ENCODE measurements at places on chromosomes 1 and 21. TPM values are rescaled to one million over a fixed set of nuclear protein-coding genes. Genes with fewer than 3 reads are reported as not detected.

DNA sequence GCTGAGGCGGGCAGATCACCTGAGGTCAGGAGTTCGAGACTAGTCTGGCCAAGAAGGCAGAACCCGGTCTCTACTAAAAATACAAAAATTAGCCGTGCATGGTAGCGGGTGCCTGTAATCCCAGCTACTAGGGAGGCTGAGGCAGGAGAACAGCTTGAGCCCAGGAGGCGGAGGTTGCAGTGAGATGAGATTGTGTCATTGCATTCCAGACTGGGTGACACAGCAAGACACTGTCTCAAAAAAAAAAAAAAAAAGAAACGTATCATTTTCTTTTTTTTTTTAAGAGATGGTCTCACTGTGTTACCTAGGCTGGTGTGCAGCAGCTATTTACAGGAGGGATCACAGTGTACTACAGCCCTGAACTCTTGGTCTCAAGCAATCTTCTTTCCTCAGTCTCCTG, 47.3 kb downstream of the ITGB3BP start:
- H3K36me3 ChIP-seq: peaks cover 27% of the 10 kb centered on the region
- no peaks in the 10 kb centered on the region for H3K4me1 ChIP-seq
- no peak for DNase-seq
- no peak overlapping the region for H3K27ac ChIP-seq

DNA sequence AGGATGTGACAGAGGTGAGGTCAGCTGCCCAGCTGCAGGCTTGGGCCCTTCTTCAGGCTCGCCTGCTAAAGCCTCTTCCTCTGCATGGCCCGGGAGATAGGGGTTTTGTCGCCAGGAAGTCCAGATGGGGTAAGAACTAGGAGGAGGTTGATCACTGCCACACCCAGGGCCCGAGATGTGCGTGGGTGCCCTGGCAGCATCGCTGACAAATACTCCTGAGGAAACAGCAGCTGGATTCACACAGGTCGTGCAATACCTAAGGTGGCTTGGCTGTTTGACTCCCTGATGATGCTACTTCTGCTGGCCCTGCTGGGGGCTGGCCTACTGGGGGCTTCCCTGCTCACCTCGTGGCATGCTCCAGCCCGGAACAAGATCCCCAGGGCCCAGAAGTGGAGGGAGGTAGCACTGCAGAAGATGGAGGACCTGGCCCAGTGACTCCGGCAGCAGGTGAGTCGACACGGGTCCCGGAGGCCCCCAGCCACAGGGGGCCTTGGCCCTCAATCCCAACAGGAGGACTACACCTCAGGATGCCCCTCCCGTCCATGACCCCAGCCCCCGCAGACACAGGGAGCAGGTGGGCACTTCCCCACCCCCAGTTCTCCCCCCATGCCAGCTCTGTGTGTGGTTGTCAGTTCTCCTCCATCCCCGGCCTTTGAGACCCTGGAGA, 29.6 kb downstream of the FAAH start:
- DNase-seq: no peak
- no peaks in the 10 kb centered on the region for H3K36me3 ChIP-seq

DNA sequence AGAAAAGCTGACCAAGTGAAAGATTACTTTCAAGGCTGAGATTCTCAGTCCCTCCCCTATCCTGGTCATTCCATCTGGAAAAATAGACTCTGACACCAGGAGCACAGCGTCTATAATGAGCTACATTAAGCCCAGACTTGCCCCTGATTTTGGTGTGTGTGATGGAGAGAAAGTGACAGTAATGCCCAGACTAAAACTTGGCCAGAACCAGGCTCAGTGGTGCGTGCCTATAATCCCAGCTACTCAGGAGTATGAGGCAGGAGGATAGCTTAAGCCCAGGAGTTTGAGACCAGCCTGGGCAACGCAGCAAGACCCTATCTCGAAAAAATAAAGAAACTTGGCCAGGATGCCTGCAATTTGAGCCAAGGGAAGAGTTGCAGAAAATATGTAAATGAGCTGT, 15.9 kb downstream of the PLEKHA6 start:
- no peaks in the 10 kb centered on the region for H3K36me3 ChIP-seq
- H3K4me3 ChIP-seq: no peak overlapping the region
- DNase-seq: no peak
- peaks cover 19% of the 10 kb centered on the region for H3K27me3 ChIP-seq
- H3K27ac ChIP-seq: no peak overlapping the region

The ELF3 gene
- total RNA-seq: 0.79 TPM

- no peak overlapping the region for H3K27ac ChIP-seq
- H3K36me3 ChIP-seq: no peaks in the 10 kb centered on the region
- no peak overlapping the region for H3K4me3 ChIP-seq
- no peaks in the 10 kb centered on the region for H3K4me1 ChIP-seq
These were observed 79.9 kb downstream of the PTPN14 start for GRCh38 chr1:214471458-214471857.

The PTGFRN gene
- total RNA-seq: 0.38 TPM

The VASH2 gene
- 0.73 TPM for total RNA-seq

GRCh38 chr1:155079487-155080311, 1.1 kb downstream of the EFNA3 start:
- no peak overlapping the region for H3K27ac ChIP-seq
- no peaks in the 10 kb centered on the region for H3K36me3 ChIP-seq
- peaks cover 49% of the 10 kb centered on the region for H3K4me1 ChIP-seq

The SPATA21 gene
- total RNA-seq: not detected

The ALG14 gene
- 2.6 TPM for total RNA-seq

GRCh38 chr1:109790735-109791494, 27.2 kb upstream of the EPS8L3 start:
- H3K27ac ChIP-seq: peak overlapping the region; percentile 96
- H3K27me3 ChIP-seq: no peaks in the 10 kb centered on the region
- DNase-seq: peak; percentile 96
- H3K4me3 ChIP-seq: peak overlapping the region; percentile 42
- peaks cover 94% of the 10 kb centered on the region for H3K4me1 ChIP-seq
- H3K36me3 ChIP-seq: no peaks in the 10 kb centered on the region

The CHRM3 gene
- total RNA-seq: not detected

The VHLL gene
- total RNA-seq: not detected

- H3K27me3 ChIP-seq: peaks cover 3% of the 10 kb centered on the region
- no peak for DNase-seq
- H3K27ac ChIP-seq: no peak overlapping the region
- H3K4me3 ChIP-seq: no peak overlapping the region
These were observed 325.1 kb downstream of the HHAT start for GRCh38 chr1:210653771-210654170.

The CFAP107 gene
- not detected for total RNA-seq

GRCh38 chr1:17194615-17195528, 10.1 kb upstream of the PADI1 start:
- peaks cover 7% of the 10 kb centered on the region for H3K4me1 ChIP-seq
- H3K36me3 ChIP-seq: no peaks in the 10 kb centered on the region
- no peak for DNase-seq
- peaks cover 14% of the 10 kb centered on the region for H3K27me3 ChIP-seq
- no peak overlapping the region for H3K4me3 ChIP-seq
- H3K27ac ChIP-seq: no peak overlapping the region

The HES3 gene
- total RNA-seq: not detected

GRCh38 chr21:16180614-16181013, 450.8 kb downstream of the USP25 start:
- no peaks in the 10 kb centered on the region for H3K36me3 ChIP-seq
- H3K4me3 ChIP-seq: no peak overlapping the region
- H3K27ac ChIP-seq: no peak overlapping the region
- H3K27me3 ChIP-seq: peaks cover 2% of the 10 kb centered on the region
- H3K4me1 ChIP-seq: no peaks in the 10 kb centered on the region
- DNase-seq: no peak

DNA sequence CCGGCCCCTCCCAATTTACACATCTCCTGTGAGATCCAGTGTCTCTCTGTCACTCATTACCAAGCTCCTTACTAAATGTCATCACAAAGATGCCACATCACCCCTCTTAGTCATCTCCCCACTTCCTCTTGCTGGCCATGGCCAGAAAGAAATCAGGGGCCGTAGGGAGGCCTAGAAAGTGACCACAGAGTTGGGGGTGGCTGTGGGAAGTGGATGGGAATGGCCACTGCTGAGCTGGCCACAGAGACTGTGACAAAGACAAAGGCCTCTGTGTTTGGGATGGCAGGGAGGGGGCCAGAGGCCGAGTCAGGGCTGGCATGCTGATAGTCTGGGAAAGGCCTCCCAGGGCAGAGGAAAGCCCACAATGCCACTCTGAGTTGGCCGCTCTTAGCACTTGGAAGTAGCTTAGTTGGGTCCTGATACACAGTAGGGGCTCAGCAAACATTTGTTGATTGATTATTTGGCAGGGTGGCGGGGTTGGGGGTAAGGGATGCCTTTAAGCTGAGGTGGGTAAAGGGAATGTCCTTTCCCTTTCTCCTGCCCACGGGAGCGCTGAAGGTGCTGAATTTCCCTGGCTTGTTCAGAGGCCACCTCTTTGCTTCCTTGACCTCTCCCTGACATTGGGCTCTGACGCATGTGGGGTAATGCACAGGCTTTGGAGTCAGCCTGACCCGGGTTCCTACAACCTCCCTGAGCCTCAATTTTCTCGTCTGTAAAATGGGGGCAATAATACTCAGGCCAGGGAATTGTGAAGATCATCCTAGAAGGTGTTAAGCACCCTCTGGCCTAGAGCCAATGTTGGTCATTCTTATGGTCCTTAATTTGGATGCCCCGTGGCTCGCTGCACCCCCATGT, 13.2 kb downstream of the NAV1 start:
- H3K27ac ChIP-seq: no peak overlapping the region
- peaks cover 8% of the 10 kb centered on the region for H3K27me3 ChIP-seq
- DNase-seq: no peak
- H3K4me3 ChIP-seq: no peak overlapping the region

- DNase-seq: no peak
- peaks cover 8% of the 10 kb centered on the region for H3K4me1 ChIP-seq
- no peaks in the 10 kb centered on the region for H3K27me3 ChIP-seq
- peaks cover 25% of the 10 kb centered on the region for H3K36me3 ChIP-seq
- H3K4me3 ChIP-seq: no peak overlapping the region
These were observed 10.9 kb upstream of the CDK11B start for GRCh38 chr1:1669468-1670440.
